ENCODE measurements at places on chromosomes 16 and 17.
A peak's percentile ranks its signal among the peaks of the same experiment; 100 is the strongest.

DNA sequence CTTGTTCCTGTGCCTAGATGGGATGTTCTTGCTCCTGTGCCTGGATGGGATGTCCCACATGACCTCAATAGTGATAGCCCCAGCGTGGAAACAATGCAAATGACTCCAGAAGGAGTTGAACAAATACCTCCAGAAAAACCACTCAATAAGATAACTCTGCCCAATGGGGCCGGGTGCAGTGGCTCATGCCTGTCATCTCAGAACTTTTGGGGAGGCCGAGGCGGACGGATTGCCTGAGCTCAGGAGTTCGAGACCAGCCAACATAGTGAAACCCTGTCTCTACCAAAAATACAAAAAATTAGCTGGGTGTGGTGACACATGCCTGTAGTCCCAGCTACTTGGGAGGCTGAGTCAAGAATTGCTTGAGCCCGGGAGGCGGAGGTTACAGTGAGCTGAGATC lies 15.2 kb upstream of the LITAF start:
- no peak for DNase-seq

DNA sequence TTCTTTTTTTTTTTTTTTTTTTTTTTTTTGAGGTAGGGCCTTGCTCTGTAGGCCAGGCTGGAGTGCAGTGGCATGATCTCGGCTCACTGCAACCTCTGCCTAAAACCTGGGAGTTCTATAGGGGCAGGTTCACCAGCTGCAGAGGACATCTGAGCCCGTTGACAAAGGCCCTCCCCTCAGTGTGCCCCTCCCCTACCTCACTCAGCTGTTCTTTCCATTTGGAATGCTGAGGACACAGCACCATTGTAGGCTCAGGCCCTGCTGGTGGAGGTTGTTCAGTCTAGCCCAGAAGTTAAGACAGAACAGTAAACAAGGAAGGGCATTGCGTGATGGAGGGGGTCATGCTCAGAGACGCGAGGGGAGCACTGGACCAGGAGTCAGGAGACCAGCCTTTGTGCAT lies 21.8 kb upstream of the KIF19 start:
- DNase-seq: no peak

GRCh38 chr16:49754495-49755312 lies 101.2 kb downstream of the ZNF423 start:
- peak; percentile 48 for DNase-seq

- DNase-seq: no peak
Measured at GRCh38 chr16:84271866-84272265, 22.8 kb upstream of the WFDC1 start.

DNA sequence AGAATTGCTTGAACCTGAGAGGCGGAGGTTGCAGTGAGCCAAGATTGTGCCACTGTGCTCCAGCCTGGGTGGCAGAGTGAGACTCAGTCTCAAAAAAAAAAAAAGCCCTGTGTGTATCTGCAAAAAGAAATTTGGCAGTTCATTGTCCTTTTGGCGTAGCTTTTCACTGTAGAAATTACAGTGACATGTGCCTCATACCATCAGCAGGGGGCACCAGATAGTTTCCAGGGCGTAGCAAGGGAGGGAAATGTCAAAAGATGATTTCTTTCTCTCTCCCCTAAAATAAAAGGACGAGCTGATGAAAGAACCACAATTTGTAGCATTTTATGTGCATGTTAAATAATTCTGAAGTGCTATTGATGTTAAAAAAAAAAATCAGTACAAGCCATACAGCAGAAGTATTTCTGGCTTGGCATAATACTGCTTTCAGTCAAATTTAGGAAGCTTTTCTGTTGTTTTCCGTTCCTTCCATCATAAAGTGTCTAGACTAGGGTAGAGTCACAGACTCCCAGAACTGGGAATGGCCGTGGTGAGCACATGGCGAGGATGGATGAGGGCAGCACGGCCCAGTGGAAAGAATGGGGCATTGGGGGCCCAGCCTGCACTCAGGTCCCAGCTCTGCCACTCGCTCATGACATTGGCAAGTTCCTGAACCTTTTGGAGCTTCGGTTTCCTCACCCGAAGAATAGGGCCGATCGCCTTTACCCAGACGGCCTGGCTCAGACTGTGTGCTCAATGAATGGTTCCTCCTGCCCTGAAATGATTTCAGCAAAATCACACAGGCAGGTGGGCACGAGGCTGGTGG lies 59.8 kb upstream of the RPH3AL start:
- DNase-seq: peak; percentile 73

DNA sequence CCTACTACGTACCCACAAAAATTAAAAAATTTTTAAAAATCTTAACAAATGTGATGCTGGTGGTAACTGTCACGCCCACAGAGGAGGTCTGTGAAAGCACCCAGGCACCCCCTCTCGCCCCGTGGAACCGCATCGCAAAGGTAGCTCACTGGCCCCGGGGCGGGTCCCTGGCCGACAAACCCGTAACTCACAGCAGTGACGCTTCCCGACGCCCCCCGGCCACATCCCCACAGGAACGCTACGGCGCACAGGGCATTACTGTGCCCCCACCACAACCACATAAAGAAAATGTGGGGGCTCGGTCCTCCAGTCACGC lies 366 bp downstream of the ANKS3 start:
- DNase-seq: peak; percentile 48

- no peak for DNase-seq
Measured at GRCh38 chr17:78951967-78952551, 26.9 kb upstream of the TIMP2 start.

GRCh38 chr17:47962901-47963300 lies 5.2 kb upstream of the PRR15L start:
- DNase-seq: no peak

GRCh38 chr17:43125967-43126910 lies 1.1 kb upstream of the BRCA1 start:
- DNase-seq: no peak

GRCh38 chr17:55605705-55606487 lies 94.6 kb upstream of the SMIM36 start:
- DNase-seq: peak; percentile 44

DNA sequence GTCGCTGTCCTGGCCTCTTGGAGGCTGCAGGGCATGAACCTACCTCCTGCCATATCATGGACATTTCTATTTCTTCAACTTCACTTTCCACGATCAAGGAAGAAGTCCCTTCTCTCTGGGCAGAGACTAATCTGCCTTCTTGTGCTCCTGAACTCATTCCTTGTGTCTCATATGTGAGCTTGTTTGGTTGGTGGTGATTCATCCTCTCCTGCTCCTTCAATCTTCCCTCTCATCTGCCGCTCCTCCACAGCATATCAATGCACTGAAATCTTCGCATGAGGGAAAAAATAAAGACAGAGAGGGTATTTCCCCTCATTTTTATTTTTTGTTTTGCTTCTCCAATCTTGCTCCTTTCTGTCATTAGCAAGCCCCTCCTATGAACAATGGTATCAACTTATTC lies 571.7 kb upstream of the GOT2 start:
- no peak for DNase-seq

GRCh38 chr16:55018881-55019280 lies 88.2 kb downstream of the IRX5 start:
- DNase-seq: no peak

DNA sequence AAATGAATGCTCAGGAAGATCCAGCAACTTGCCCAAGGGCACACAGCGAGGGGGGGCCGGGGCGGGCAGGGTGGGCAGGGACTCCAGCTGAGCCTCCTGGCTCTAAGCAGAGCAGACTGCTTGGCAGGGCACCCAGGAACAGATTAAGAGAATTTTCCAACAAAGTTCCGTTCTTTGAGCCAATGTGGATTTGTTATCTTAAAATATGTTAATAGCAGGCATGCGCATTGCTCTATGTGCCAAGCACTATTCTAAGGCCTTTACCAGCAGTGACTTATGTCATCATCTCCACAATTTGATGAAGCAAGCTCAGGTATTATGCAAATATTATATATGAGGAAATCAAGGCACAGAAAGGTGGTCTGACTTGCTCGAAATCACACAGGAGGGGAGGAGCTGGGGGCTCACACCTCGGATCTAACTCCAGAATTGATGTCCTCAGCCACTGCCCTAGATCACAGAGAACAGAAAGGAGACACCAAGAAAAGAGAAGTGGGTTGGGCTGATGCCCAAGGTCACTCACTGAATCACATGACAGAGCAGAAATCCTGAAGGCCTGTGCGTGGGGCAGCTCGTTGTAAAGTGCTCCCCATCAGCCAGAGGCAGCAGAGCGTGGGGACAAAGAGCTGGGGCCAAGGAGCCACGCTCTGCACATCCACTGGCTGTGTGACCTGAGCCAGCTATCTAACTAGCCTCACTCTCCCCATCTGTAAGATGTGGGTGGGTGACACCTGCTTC lies 23.2 kb upstream of the MEAK7 start:
- DNase-seq: no peak

DNA sequence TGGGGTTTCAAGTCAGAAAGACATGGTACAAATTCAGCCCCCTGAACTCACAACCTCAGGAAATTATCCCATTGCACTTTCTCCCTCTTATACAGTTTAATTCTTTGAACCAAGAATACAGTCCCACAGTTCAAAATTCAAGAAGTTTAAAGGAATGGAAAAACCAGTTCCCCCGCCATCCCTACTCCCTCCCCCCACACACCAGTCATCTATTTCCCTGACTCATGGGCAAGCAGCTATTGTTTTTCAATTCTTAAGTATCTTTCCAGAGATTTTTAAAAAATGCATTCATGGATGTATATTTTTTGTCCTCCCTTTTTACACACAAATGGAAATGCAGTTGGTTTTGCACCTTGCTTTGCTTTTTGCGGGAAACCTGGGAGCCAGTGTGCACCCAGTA lies 7.3 kb downstream of the SYCE1L start:
- no peak for DNase-seq

DNA sequence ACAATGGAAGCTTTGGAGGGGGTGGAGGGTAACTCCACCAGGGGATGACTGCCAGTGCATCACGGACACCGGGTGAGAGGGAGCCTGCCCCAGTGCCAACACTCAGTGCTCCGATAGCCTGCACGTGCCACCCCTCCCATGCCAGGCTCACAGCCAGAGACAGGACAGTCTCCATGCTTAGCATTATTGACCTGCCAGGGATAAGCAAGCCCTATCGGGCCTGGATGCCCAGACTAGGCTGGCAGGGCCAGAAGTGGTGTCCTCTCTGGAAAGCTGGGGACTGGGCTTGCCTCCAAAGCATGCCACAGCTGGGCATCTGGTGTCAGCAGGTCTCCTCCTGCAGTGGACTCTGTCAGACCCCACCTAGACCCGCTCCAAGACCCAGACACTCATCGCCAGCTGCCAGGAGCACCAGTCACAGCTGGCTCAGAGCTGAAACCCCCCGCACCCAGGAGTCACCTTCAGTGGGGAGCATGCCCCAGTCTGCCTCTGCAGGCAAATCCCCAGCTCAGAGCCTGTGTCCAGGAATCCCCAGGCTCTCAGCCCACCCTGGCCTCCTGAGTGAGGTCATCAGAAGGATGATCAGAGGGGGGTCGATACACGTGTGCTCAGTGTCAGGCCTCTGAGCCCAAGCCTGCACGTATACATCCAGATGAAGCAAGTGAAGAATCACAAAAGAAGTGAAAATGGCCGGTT lies 1.8 kb upstream of the RHBDF1 start:
- peak; percentile 54 for DNase-seq

DNA sequence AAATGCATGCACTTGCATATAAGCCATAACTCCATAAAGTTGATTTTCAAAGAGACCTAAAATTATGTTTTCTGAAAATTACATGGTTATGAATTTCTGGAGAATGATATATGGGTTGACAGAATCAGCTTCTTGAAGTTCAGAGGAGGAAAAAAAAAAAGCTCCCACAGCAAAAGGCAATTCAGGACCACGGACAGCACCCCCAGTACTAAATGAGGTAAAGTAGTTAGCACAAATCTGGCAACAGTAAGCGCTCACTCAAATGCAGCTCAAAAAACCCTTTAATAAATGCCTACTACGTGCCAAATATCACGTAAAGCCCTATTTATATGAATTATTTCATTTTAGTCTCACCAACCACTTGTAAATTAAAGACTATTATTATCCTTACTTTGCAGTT lies 135.2 kb downstream of the SHISA9 start:
- DNase-seq: peak; percentile 43

DNA sequence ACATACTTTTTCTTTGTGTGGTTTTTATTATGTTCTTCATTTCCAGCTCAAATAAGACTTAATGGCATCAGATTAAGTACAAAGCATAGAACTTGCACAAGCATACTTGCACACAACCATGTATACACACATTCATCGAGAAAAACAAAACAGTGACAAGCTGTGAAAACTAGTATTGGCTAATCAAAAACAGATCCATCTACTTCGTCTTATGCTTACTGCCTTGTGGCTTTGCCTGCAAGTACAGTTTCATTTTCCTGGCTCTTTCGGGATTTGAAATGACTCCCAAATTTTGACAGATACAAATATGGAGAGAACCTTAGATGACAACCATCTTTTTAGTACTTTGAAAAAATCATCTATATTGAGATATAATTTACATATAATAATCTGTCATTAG lies 338.3 kb downstream of the BCAS3 start:
- DNase-seq: no peak

DNA sequence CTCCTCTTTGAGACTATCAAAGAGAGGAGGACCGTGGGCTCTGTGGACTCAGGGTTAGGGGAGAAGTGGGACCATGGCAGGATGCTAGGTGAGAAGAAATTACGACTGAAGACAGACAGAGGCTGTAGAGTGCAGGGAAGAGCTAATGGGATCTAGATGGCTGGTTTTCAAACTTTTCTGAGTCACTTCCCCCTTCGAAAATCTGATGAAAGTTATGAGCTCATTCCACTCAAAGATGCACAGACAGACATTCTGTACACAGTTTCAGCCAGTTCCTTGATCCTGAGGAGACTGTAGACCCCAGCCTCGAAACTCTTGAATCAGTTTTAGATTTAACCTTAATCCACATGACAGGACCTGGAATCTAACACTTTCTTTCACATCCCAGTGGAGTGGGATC lies 40.7 kb downstream of the RGS9 start:
- no peak for DNase-seq

GRCh38 chr16:85619101-85619891 lies 6.2 kb downstream of the GSE1 start:
- no peak for DNase-seq

DNA sequence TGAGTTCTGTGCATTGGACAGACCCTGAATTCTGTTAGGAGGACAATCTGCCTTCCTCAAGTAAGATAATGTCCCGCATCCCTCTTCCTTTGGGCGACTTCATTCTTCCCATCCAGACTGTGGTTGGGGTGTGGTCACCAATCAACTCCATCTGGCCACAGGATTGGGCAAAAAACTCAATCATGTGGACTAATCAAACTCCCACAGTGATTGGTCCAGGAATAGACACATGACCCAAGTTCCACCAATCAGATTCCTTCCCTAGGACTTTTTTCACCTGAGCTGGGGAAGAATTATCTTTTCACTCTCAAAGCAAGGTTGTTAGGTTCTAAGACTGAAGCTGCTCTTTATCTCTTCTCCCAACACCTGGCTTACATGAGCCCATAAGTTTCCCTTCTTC lies 13.2 kb upstream of the NKD1 start:
- no peak for DNase-seq

GRCh38 chr17:73071066-73071999 lies 21.2 kb downstream of the SLC39A11 start:
- peak; percentile 52 for DNase-seq

GRCh38 chr17:1834380-1835149 lies 4.8 kb downstream of the RPA1 start:
- DNase-seq: no peak

Data from femur (tissue), 1 donor.